IPS DF 6.9 (cell line): ENCODE measurements at places on chromosomes 5 and 9.

DNA sequence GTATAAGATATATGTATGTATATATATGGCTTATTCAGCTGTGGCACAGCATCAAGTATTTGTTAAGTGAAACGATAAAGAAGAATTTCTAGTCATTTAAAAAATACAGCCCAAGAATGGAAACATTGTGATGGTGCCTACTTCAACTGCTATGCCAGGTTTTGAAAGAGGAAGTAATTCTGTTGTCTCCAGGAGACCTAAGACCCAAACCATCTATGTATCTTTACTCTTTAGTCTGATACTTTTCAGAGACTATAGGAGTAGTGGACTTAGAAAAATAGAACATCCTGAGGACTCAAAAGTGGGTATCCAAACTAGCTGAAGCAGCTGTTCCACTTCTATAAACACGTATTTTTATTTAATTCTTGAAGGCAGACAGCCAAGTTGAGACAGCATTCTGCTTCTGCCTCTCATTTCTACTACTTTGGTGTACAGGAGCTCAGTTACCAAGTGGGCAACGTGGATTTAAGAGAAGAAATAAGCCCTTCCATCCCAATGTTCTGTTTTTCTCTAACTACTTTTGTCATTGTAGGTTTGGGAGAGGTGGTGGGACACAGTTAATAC lies 110.7 kb downstream of the RPS23 start:
- no peaks in the 10 kb centered on the region for H3K36me3 ChIP-seq
- DNase-seq: no peak

- H3K27ac ChIP-seq: no peak overlapping the region
- no peak for DNase-seq
- H3K4me3 ChIP-seq: no peak overlapping the region
These were observed 79.0 kb downstream of the GLDC start for GRCh38 chr9:6566409-6567139.

DNA sequence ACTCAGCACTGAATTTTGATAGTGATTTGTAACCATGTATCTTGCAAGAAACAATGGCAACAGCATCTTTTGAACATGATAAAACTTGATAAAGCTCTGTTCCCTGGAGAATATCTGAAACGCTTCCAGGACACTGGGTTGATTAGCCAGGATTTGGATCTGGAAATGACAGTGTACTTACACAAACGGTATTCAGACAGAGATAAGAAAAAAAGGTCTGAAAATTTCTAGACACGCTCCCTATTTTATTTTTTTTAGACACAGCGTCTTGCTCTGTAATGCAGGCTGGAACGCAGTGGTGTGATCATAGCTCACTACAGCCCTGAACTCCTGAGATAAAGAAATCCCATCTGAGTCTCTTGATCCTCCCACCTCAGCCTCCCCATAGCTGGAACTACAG lies 109.0 kb downstream of the GNAQ start:
- no peaks in the 10 kb centered on the region for H3K27me3 ChIP-seq
- no peaks in the 10 kb centered on the region for H3K36me3 ChIP-seq
- no peak for DNase-seq
- no peak overlapping the region for H3K27ac ChIP-seq
- no peak overlapping the region for H3K4me3 ChIP-seq
- no peaks in the 10 kb centered on the region for H3K4me1 ChIP-seq

- no peaks in the 10 kb centered on the region; the same call in 1 of the 2 replicates for H3K36me3 ChIP-seq
- no peak overlapping the region for H3K4me3 ChIP-seq
- DNase-seq: no peak
- no peak overlapping the region for H3K27ac ChIP-seq
- H3K27me3 ChIP-seq: peaks cover 10% of the 10 kb centered on the region
- H3K4me1 ChIP-seq: peaks cover 1% of the 10 kb centered on the region
These were observed 2.4 kb upstream of the CDO1 start for GRCh38 chr5:115818821-115819220.

- H3K36me3 ChIP-seq: no peaks in the 10 kb centered on the region
- DNase-seq: no peak
- H3K27ac ChIP-seq: no peak overlapping the region
- H3K4me1 ChIP-seq: no peaks in the 10 kb centered on the region
These were observed 1.3 kb upstream of the OR1J1 start for GRCh38 chr9:122479062-122479461.

DNA sequence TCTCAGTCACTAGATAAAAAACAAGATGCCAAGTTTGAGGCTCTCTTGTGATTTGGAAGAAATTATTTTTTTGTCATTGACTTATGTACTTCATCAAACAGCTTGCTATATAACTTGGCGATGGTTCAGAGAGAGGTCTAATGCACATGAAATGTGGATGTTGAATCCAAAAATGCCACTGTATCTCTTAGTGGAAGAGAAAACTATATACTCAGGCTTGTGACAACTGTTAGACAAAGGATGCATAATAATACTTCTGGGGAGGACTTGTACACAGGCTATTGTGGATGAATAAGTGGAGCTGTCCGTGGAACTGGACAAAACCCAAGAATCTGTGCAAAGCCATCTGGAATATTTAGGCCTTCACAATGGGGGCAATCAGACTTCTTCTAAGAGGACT lies 162.9 kb upstream of the NMUR2 start:
- H3K4me1 ChIP-seq: 0 out of 2 replicates have a peak, but pooled peaks cover 1% of the 10 kb centered on the region
- H3K36me3 ChIP-seq: no peaks in the 10 kb centered on the region
- no peak overlapping the region for H3K4me3 ChIP-seq
- no peak overlapping the region for H3K27ac ChIP-seq
